ENCODE measurements at places on chromosomes 16 and 17. TPM values are rescaled to one million over a fixed set of nuclear protein-coding genes. Genes with fewer than 3 reads are reported as not detected.

CACNG5 gene
- not detected for total RNA-seq

DNA sequence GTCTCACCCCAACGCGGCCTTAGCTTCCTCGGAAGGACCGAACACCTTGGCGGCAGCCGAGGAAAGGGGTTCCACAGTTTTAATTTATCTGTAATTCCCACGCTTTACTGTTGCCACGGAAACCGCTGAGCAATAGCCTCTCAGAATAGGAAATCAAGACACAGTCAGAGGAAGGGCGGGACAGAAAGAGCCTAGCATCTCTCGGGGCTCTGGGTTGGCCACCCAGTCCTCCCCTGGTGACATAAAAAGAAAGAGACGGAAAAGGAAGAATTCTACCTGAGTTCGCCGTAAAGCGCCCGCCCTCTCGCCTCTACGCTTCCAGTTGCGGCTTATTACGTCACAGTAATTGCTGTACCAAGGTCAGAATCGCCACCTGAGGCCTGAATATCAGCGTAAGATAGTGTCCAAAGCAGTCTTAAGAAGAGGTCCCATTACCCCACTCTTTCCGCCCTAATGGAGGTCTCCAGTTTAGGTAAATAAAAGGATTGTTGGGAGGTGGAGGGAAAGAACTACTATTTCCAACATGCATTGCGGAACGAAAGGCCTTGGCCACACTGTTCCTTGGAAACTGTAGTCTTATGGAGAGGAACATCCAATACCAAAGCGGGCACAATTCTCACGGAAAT is 761 bp upstream of the NBR1 start:
- no peak overlapping the region for H3K4me3 ChIP-seq
- DNase-seq: peak; percentile 94
- no peaks in the 10 kb centered on the region for H3K27me3 ChIP-seq
- peaks cover 4% of the 10 kb centered on the region for H3K36me3 ChIP-seq

RNF222 gene
- 0.10 TPM for total RNA-seq

CYGB gene
- total RNA-seq: not detected

- DNase-seq: no peak
- H3K27me3 ChIP-seq: no peaks in the 10 kb centered on the region
- no peak overlapping the region for H3K4me3 ChIP-seq
Measured at GRCh38 chr17:278055-278675, 74.4 kb downstream of the RPH3AL start.

DNA sequence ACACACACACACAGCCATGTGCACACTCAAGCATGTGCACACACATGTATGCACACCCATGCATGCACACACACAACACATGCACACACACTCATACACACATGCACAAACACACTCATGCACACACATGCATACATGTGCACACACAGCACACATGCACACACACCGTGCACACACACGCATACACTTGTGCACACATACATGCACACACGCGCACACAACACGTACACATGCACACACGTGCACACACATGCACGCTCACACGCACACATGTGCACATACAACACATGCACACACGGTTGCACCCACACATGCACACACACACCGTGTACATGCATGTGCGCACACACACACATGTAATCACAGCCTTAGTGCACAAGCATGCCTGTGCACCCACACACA is 230.4 kb upstream of the GSE1 start:
- no peaks in the 10 kb centered on the region for H3K4me1 ChIP-seq
- H3K27ac ChIP-seq: no peak overlapping the region
- no peak overlapping the region for H3K4me3 ChIP-seq
- DNase-seq: no peak
- H3K27me3 ChIP-seq: peaks cover 9% of the 10 kb centered on the region

TBC1D3B gene
- 2.6 TPM for total RNA-seq

- peaks cover 10% of the 10 kb centered on the region for H3K36me3 ChIP-seq
- H3K4me3 ChIP-seq: no peak overlapping the region
- no peak overlapping the region for H3K27ac ChIP-seq
- H3K4me1 ChIP-seq: peaks cover 33% of the 10 kb centered on the region
- H3K27me3 ChIP-seq: no peaks in the 10 kb centered on the region
- DNase-seq: no peak
Measured at GRCh38 chr16:69463876-69464275, 39.5 kb downstream of the CYB5B start.

- no peaks in the 10 kb centered on the region for H3K27me3 ChIP-seq
- H3K27ac ChIP-seq: no peak overlapping the region
- no peak for DNase-seq
- H3K4me3 ChIP-seq: no peak overlapping the region
Measured at GRCh38 chr16:73231944-73232554, 184.1 kb upstream of the ZFHX3 start.

DNA sequence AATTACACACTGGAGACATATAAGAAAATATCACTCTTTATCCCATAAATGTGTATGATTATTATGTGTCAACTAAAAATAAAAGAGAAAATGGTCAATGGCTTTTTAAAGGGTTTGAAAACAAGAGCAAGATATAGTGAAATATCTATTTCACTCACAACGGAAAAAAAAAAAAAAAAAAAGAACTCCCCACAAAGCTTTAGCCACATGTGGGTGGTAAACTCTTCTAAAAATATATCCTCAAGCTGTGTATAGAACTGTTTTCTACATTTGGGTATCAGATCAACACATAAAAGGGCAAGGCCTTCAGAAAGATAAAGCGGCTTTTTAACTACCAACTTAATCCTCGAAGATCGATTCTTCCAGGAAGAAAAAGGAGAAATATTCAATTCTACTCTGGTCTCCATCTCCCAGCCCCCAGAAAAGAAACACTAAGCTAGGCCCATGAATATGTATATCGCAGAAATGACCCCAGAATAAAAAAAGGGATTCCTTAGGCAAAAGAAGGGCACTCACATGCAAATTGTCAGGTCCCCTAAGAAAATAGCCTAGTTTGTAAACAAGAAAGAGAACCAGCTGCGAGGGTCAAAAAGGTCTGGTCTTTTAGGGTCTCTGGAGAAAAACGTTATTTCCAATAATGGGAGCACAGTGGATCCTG is 4.4 kb downstream of the LITAF start:
- H3K27ac ChIP-seq: peak overlapping the region; percentile 82
- H3K4me1 ChIP-seq: peaks cover 68% of the 10 kb centered on the region
- DNase-seq: no peak
- peak overlapping the region; percentile 65 for H3K4me3 ChIP-seq

PYY gene
- total RNA-seq: not detected

- H3K27me3 ChIP-seq: peaks cover 10% of the 10 kb centered on the region
- H3K27ac ChIP-seq: no peak overlapping the region
- no peak for DNase-seq
- H3K4me3 ChIP-seq: no peak overlapping the region
- H3K36me3 ChIP-seq: no peaks in the 10 kb centered on the region
- no peaks in the 10 kb centered on the region for H3K4me1 ChIP-seq
Measured at GRCh38 chr17:55202896-55203295, 61.9 kb upstream of the HLF start.

MSLN gene
- not detected for total RNA-seq

- H3K4me1 ChIP-seq: no peaks in the 10 kb centered on the region
- no peak overlapping the region for H3K27ac ChIP-seq
- DNase-seq: no peak
- no peaks in the 10 kb centered on the region for H3K27me3 ChIP-seq
Measured at GRCh38 chr16:84862804-84863480, 43.2 kb downstream of the CRISPLD2 start.

CNTD1 gene
- not detected for total RNA-seq

- no peaks in the 10 kb centered on the region for H3K4me1 ChIP-seq
- H3K36me3 ChIP-seq: no peaks in the 10 kb centered on the region
- no peaks in the 10 kb centered on the region for H3K27me3 ChIP-seq
- no peak overlapping the region for H3K4me3 ChIP-seq
- H3K27ac ChIP-seq: no peak overlapping the region
Measured at GRCh38 chr17:73318836-73319235, 7.0 kb upstream of the CDC42EP4 start.

- H3K36me3 ChIP-seq: peaks cover 2% of the 10 kb centered on the region
- H3K4me1 ChIP-seq: no peaks in the 10 kb centered on the region
- no peak overlapping the region for H3K27ac ChIP-seq
- no peak for DNase-seq
Measured at GRCh38 chr17:3603119-3603869, 5.9 kb downstream of the TRPV1 start.
